Myocyte (in vitro differentiated cells): ENCODE measurements at places on chromosomes 1 and 21. TPM values are rescaled to one million over a fixed set of nuclear protein-coding genes. Genes with fewer than 3 reads are reported as not detected.

PAQR6 gene
- total RNA-seq = 1.1 and 4.1 TPM in 2 replicates

SHISA4 gene
- 167 and 196 TPM in 2 replicates for total RNA-seq

ZNF593OS gene
- not detected in 2 replicates for total RNA-seq

GJB3 gene
- not detected in 2 replicates for total RNA-seq

LAMC2 gene
- 1.7 and 2.3 TPM in 2 replicates for total RNA-seq

MATN1 gene
- total RNA-seq = 0.05 TPM in 1 of 2 replicates, not detected in the other

DAB1 gene
- not detected in 2 replicates for total RNA-seq

GBP2 gene
- 70.6 and 111 TPM in 2 replicates for total RNA-seq

AGMAT gene
- total RNA-seq = 2.1 and 3.2 TPM in 2 replicates

EFNA3 gene
- total RNA-seq = 0.56 and 0.88 TPM in 2 replicates

CDK18 gene
- 33.3 and 50.5 TPM in 2 replicates for total RNA-seq

ECM1 gene
- 33.6 and 35.0 TPM in 2 replicates for total RNA-seq

ATAD3C gene
- total RNA-seq = not detected in 2 replicates

LAD1 gene
- total RNA-seq = 22.3 and 27.0 TPM in 2 replicates

COL8A2 gene
- 3.2 and 3.9 TPM in 2 replicates for total RNA-seq

OPTC gene
- not detected in 2 replicates for total RNA-seq

MX2 gene
- 0.57 and 0.91 TPM in 2 replicates for total RNA-seq

MED8 gene
- total RNA-seq = 24.8 and 37.0 TPM in 2 replicates

ZNHIT6 gene
- 8.4 and 10.8 TPM in 2 replicates for total RNA-seq

CLDN17 gene
- total RNA-seq = not detected in 2 replicates

PRKAA2 gene
- 9.1 and 10.5 TPM in 2 replicates for total RNA-seq

PODN gene
- total RNA-seq = 0.48 and 2.1 TPM in 2 replicates

ZNF362 gene
- total RNA-seq = 20.4 and 28.0 TPM in 2 replicates

TENT5C gene
- total RNA-seq = not detected in 2 replicates

KIAA1614 gene
- total RNA-seq = 6.5 and 7.9 TPM in 2 replicates

REN gene
- total RNA-seq = not detected in 2 replicates

PLA2G4A gene
- not detected in 2 replicates for total RNA-seq

DIO1 gene
- not detected in 2 replicates for total RNA-seq

NCF2 gene
- 0.10 TPM in 1 of 2 replicates, not detected in the other for total RNA-seq

SAMSN1 gene
- not detected in 2 replicates for total RNA-seq

GPA33 gene
- total RNA-seq = not detected in 2 replicates

GIPC2 gene
- total RNA-seq = 2.2 and 2.3 TPM in 2 replicates

ANKRD34A gene
- total RNA-seq = 1.6 and 2.5 TPM in 2 replicates

CD1E gene
- total RNA-seq = not detected in 2 replicates

CSF3R gene
- not detected in 2 replicates for total RNA-seq

LCE1C gene
- not detected in 2 replicates for total RNA-seq

LIPI gene
- total RNA-seq = not detected in 2 replicates

ATP1A2 gene
- total RNA-seq = 28.2 and 60.4 TPM in 2 replicates

PBX1 gene
- 4.6 and 7.0 TPM in 2 replicates for total RNA-seq

VWA5B1 gene
- total RNA-seq = not detected in 2 replicates

KIAA0040 gene
- total RNA-seq = not detected in 2 replicates

PTTG1IP gene
- total RNA-seq = 207 and 246 TPM in 2 replicates

LHX8 gene
- total RNA-seq = not detected in 2 replicates
